Ascending aorta (tissue), 2 donors: ENCODE measurements at places on chromosomes 13 and 19. TPM values are rescaled to one million over a fixed set of nuclear protein-coding genes. Genes with fewer than 3 reads are reported as not detected.

Gene PDE4C
- not detected for total RNA-seq

- no peak for DNase-seq
Measured at GRCh38 chr13:102147353-102147752, 254.5 kb downstream of the FGF14 start.

DNA sequence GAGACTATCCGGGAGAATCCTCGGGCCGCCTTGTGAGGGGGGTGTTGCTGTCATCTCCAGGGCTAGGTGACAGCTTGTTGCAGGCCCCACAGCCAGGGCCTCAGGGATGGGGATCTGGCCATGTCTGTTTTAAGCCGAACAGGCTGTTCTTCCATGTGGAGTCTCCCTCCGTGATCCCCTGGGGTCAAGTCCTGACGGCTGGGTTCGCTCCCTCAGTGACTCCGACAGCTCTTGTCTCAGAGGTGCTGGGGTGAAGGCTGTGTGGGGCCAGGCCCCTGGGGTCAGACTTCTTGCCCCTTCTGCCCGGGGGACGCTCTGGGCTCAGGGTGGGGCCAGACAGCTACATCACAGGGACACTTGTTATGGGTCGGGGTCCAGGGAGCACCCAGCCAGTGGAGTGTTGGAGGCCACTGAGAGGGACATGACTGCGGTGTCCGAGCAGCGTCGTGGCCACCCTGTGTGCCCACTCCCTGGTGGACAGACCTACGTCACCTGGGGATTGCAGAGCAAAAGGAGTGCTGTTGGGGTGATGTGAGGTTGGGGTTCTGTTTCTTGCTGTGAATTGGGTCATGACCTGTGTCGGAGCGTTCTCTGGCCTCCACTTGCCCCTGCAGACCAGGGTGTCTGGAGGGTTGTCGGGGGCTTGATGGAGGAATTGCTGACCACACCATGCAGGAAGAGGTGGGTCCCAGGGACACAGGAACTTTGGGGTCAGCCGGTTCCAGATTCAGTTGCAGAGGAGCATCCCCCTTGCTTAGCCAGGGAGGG lies 21.5 kb downstream of the EPN1 start:
- no peak for DNase-seq

DNA sequence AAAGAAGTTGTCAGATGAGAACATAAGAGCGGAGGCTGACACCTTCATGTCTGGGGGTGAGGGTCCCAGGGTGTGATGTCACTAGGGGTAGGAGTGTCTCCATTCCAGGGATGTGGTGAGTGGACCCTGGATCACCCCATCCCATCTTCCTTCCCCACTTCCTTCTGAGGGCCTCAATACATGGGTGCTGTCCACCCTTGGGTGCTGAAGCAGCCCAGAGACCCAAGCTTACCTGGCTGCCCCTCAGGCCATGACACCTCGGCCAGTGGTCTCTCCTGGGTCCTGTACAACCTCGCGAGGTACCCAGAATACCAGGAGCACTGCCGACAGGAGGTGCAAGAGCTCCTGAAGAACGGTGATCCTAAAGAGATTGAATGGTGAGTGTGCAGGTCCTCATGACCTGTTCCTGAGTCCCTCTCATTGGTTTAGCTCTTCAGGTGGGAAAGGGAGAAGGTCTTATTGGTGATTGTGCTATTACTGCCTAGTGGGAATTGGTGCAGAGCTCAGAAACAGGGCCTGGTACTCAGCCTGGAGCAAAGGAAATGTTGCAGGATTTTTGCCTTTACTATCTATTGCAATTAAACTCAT lies 37.7 kb upstream of the CYP4F8 start:
- DNase-seq, result no peak

DNA sequence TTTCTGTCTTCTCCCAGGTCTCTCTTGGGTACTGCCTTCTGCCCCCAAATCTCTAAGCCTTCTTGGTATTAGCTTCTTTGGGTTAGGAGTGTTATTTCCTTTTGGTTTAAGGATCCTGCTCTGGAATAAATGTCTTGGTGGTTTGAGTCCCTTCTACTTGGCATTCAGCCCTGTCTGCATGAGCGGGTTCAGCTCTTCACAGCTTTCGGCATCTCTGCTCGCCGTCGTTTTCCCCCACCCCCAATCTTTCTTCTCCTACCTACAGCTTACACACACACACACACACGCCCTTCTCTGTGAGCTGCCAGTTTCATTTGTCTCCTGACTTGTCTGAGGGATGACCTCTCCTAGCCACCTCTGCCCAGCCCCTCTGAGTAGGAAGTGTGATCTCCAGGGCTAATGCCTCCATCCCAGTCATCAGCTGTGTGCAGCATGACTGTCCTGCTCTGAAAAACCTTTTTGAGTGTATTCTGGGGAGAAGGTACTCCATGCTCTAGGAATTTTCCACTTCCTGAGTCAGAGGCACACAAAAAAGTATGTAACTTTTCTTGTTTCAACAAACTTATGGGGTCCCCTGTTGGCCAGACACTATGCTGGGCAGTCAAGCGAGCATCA lies 4.7 kb downstream of the CNOT3 start:
- DNase-seq, result no peak

- no peak for DNase-seq
Measured at GRCh38 chr13:68023838-68024581, 793.9 kb upstream of the PCDH9 start.

DNA sequence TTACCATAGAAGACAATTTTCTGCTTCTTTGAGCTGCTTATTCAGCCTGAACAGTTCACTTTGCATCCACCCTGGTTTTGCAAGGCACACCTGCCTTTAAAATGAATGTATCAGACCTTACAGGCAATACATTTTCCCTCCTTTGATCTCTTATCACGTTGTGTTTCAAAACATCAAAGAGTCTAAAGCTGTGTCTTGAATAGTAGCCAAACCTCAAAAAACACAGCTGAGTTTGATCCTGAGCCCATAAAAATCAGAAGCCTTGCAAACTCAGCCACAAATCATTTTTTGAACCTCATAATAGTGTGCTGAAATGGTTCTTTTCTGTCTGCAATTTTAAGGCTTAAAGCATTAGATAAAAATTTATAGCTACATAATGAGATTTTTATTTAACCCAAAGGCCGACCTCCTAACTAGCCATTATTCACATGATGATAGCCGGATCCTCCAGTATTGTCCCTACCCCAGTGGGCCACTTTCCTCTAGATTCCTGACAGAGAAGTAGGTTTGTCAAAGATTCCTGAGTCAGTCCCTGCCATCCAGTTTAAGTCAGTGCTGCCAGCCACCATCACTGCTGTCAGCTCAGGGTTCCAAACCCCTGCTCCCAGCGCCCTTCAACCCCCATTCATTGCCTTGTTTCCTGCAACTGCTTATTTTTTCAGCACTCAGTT lies 71.8 kb downstream of the CAB39L start:
- no peak for DNase-seq

- DNase-seq, result no peak
Measured at GRCh38 chr19:45539459-45539858, 32.2 kb downstream of the VASP start.

Gene DHDH
- not detected for total RNA-seq

Gene CCDC169
- 4.7 TPM for total RNA-seq

- DNase-seq, result peak; percentile 35
Measured at GRCh38 chr13:39602614-39603366, at the start of gene LHFPL6. TSS of gene LHFPL6 (minus strand) at chr13:39603193.
